ENCODE measurements at places on chromosomes 2 and 18. TPM values are rescaled to one million over a fixed set of nuclear protein-coding genes. Genes with fewer than 3 reads are reported as not detected.

- DNase-seq = no peak
Measured at GRCh38 chr2:20431772-20432171, 15.1 kb upstream of the RHOB start.

GRCh38 chr2:198917926-198918720 lies 539.6 kb downstream of the SATB2 start:
- no peak for DNase-seq

Gene SP140L
- 22.1 TPM for total RNA-seq

Gene PTCD3
- total RNA-seq = 90.5 TPM

DNA sequence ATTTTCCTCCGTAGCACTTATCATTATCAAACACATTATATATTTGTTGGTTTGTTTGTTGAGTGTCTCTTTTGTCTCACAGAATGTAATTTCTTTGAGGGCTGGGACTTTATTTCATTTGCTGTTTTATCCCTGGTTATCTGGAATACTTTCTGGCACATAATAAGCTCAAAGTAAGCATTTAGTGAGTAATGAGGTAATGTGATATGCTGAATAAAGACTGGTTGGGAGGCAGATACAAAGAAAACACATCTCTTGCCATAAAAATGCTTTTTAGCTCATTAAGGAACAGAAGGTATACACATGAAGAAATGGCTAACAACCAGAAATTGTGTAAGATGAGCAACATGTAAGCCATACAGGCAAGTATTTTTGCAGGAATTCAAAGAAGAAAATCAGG lies 1411.8 kb downstream of the LRP1B start:
- no peak for DNase-seq

DNA sequence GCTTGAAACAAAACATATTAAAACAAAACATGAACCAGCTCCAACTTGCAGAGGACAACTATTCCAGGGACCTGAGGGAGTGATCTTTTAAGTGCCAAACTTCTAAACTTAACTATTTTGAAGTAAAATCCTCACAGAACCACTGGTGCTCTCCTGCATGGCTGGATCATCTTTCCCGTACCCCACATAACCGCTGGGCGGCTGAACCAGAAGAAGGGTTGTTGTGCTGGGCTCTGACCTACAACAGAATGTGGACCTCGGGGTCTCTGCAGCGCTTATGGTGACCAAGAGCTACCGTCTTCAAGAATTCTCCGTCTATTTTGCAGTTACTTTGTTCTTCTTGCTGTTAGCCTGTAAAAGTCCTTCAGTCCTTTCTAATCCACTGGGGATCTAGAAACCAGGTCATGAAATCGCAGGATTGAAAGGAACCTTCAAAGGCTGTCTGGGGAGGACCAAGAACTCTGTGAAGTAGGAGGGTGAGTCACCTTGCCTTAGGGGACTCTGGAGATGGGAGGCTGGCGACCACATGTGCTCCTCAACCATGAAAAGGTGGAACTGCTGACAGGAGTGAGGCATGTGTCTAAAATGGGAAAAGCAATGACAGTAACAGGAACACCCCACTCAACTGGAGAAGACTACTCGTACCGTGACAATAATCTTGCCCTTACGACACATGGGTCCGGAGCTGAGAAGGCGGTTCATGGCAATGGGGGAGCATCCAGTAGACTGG lies 46.6 kb downstream of the HDLBP start:
- no peak for DNase-seq

DNA sequence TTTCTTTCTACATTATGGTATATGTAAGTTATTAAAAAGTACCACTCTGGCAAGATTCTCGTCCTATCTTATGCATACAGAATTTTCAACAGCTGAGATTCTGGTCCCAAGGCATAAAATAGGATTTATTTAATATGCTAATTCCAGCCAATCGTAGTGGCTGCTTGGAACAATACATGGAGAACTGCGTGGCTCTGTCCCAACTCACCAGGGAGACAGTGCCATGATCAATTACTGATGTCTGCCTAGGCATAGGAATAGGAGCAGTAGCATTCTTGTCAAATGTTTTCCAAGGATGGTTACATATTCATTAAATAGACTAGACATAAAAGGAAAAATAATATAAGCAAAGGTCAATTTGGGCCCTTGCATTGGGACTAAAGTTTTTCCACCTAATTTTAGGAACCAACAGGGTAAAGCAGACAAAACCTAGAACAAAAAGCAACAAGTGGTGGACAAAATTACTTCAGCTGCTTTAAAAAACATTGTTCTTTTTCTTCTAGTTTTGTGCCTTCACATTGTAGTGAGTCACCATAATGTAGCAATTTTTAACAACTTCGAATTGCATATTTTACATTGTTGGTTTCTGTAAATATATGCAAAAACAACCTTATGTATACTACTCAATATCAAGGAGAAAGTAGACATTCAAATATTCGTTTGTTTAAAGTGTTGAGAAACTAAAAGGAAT lies 232.8 kb upstream of the ATP5MC3 start:
- no peak for DNase-seq

DNA sequence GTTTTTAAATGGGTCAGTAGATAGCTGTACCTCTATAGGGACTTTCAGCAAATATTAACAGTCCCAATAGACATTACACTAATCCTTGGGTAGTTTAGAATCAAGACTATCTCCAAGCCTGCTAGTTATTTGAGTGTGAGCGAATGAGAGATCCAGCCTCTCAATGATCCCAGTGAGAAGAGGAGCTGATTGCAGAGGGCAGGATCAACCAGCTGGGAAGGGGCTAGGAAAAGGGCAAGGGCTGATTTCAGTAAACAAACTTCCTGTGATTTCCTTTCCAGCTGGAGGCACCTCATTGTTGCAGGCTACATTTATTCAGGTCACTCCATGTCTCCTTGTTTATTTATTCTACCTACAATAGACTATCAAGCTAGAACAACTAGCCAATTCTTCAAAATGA lies 84.1 kb upstream of the CTNNA2 start:
- DNase-seq = no peak

DNA sequence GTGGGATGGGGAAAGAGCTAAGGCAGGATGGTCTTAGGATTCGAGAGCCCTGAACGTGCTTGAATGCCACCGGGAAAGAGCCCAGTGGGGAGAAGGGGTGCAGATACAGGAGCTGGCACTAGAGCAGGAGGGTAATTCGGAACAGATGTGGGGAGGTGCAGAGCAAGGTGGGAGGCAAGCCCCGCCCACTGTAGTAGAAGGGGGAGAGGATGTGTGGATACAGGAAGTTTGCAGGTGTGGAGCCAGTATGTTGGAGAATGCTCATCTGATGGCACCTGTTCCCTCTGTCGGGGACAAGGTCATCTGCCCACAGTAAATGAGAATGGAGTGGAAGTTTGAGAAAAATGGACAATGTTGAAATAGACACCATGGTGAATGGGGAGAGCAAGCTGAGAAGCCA lies 28.8 kb downstream of the CHST10 start:
- no peak for DNase-seq

GRCh38 chr2:224165901-224166319 lies 126.8 kb upstream of the SERPINE2 start:
- no peak for DNase-seq

- no peak for DNase-seq
Measured at GRCh38 chr2:22525681-22526080, 859.3 kb upstream of the KLHL29 start.

GRCh38 chr2:165839610-165840009 lies 45.6 kb upstream of the GALNT3 start:
- no peak for DNase-seq

GRCh38 chr2:178163395-178163794 lies 30.9 kb upstream of the OSBPL6 start:
- no peak for DNase-seq

DNA sequence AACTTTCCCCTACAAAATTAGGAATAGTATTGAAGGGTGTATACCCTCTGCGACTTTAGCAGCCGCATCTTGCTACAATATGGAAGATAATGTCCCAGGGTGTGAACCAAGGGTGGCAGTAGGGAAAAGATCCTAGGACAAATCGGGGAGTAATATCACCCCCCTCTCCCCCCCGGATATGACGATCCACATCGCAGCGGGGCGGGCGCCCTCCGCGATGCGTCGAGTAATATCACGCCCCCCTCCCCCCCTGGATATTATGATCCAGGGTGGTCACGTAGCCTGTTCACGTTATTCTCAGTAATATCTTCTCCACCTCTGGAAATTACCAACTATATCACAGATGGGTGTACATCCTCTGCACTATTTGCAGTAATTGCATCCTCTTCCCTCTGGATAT lies 82.9 kb downstream of the DAPL1 start:
- DNase-seq = no peak

DNA sequence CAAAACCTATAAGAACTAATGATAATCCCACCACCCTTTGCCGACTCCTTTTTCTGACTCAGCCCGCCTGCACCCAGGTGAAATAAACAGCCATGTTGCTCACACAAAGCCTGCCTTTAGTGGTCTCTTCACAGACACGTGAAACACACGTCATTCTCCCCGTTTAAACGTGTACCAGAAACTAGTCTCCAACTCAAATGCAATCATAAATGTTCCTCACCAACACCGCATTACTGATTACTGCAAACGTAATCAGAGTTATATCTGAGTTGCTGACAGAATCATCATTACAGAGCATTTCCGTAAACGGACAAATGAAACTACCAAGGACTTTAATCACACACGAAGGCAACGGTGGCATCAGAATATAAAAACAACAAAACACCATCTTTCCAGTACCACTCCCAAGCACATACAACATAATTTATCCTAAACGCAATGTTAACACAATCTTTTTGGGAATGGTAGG lies 1.9 kb downstream of the CLK1 start:
- DNase-seq = no peak

- no peak for DNase-seq
Measured at GRCh38 chr2:38653380-38653714, 12.6 kb upstream of the GALM start.

GRCh38 chr2:16080071-16080470 lies 139.7 kb downstream of the MYCN start:
- DNase-seq = no peak

- DNase-seq = no peak
Measured at GRCh38 chr2:174632841-174633622, 35.4 kb upstream of the WIPF1 start.

Gene TEX261
- 63.0 TPM for total RNA-seq

DNA sequence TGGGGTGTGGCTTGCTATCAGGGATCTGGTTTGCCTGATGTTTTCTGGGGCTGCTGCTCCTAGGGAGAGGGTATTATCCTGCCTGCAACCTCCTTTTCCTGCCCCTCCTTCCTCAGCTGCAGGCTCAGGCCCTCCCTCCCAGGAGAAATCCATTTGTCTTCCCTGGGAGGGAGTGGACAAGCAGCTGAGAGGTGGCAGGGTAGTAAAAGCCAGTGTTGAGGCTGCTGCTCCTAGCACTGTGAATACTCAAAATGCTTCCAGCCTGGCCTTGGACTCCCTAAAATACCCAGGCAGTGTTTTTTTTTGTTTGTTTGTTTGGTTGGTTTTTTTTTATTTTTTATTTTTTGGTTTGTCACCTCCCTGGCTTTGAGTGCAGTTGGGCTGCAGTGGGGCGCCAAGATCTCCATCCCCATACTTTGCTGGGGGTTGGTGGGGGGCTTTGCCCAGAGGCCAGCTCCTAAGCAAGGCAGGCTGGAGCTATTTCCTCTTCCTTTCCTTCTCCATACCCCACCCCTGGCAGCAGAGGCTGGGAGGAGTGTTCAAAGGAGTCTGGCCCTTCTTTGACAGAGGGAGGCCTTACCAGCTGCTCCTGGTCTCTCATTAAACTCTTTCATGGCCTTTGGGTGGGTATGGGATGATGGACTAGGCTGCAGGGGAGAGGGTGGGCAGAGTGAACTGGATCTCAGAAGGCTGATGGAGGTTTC lies 13.6 kb downstream of the HOXD3 start:
- no peak for DNase-seq

DNA sequence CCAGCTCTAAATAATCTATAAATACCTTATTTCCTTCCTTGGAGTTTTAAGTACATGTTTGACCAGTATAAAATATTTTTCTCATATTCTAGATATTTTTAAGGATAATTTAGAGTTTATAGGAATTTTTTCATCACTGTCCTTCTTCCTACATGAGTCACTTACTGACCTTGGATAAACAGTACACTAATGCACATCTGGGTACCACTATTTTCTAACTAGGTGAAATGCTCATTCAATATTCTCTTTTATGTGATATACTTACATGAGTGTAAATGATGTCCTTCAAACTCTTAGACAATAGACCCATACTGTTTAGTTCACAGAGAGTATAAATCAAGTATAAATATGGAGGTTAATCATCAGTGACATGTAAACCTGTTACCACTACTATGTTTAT lies 1574.2 kb upstream of the ACVR2A start:
- DNase-seq = no peak

DNA sequence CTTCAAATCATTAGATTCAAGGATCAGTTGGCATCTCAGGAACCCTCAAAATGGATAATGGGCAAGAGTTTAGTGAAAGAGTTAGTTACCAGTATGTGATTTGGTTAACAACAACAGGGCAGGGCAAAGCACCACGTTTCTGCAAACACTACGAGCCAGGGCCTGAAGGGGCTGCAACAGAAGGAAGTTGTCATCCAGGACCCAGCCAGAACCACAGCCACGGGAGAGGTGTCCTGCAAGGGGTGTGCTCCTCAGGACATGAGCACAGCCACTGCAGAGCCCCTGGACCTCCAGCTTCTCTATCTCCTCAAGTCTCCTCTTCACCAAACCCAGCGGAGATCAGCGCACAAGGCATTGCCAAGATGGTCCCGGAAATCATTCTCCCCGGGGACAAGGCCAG lies 173.3 kb upstream of the PIEZO2 start:
- DNase-seq = no peak

DNA sequence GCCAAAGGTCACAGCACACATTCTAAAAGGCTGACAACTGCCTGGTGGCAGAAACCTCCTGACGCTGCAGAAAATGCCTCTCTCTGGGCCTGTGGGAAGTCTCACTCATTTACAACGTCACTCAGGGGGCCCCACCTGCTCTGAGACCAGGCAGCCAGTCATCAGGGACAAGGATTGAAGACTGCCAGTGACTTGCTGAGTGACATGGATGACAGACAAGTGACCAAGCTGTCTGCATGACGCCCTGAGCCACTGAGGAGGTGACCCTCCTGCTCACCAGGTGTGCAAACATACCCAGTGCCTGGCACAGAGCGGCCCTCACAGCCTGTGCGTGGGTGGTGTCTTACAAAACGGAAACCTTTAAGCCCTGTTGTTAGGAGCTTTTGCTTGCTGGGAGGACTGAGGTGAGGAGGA lies 392.4 kb downstream of the TNS1 start:
- no peak for DNase-seq

Gene KIAA2012
- 0.13 TPM for total RNA-seq

DNA sequence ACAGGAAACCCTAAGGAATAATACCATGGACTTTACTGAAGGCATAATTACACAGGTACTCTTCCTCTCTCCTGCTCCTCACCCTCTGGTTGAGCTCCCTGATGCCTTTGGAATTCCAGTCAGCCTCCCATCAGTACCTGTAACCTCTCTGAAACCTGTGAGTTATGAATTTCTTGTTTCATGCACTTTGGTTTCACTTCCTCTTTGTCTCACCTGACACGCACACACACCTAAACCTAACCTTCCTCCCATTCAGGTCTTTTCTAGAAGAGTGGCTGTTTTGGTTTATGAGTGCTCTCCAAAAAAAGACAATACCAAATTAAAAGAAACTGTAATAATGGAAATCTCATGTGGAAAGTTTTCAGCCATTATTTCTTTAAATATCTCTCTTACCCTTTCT lies 451.3 kb upstream of the VWC2L start:
- DNase-seq = no peak

Gene SPDYA
- total RNA-seq = 2.3 TPM

Gene TMEM163
- 1.5 TPM for total RNA-seq

Data from mucosa of descending colon (tissue), 3 donors.